ENCODE measurements at places on chromosomes 3 and 15.
A peak's percentile ranks its signal among the peaks of the same experiment; 100 is the strongest.

- DNase-seq, result peak; percentile 26
Observed at GRCh38 chr3:143170676-143171075, 51.1 kb downstream of the CHST2 start.

GRCh38 chr15:81265256-81265943 lies 58.5 kb downstream of the STARD5 start:
- DNase-seq, result no peak

- DNase-seq, result no peak
Observed at GRCh38 chr3:171195686-171196085, 169.2 kb upstream of the SLC2A2 start.

- no peak for DNase-seq
Observed at GRCh38 chr3:58200846-58201355, 9.9 kb downstream of the DNASE1L3 start.

GRCh38 chr3:146814601-146815315 lies 209.6 kb upstream of the PLSCR5 start:
- DNase-seq, result no peak

- DNase-seq, result no peak
Observed at GRCh38 chr15:79197285-79197684, 85.2 kb upstream of the ANKRD34C start.
